SK-N-SH treated with all-trans-retinoic acid at 6 μM for 48 hours (cell line): ENCODE measurements at places on chromosomes 3 and 15.

GRCh38 chr3:110813541-110813940 is 258.1 kb upstream of the NECTIN3 start:
- no peak for ATAC-seq

DNA sequence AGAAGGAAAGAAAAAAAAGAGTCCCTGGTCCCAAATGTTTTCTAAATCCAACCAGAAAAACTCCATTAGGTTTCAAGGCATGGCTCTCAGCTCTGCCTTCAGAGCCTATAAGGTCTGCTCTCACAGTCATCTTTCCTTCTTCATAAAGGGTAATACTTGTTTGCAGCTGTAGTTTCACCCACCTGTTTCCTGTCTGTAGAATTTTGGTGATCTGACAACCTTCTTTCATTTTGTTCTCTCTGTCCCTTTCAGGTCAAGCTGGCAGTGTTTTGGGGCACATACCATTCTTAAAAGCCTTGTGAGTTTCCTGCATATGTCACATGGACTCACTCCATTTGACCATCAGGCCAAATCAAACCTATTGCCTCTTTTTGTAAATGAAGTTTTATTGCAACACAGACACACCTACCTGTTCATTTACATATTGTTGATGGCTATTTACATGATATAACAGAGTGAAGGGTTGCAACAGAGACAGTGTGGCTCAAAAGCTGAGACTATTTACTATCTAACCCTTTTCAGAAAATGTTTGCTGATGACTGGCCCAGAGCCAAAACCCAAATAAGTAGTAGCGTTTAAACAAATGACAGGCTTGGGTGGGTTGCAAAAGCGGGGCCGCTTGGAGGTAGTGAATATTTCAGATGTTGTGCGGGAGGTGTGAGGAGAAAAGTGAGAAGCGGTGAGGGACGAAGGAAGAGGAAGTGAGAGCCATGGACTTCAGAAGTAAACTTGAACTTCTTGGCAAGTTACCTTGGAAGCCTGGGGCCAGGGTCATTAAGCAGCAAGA is 292.7 kb upstream of the PROK2 start:
- ATAC-seq: no peak

- ATAC-seq: no peak
Measured at GRCh38 chr15:63931556-63931955, 97.8 kb upstream of the HERC1 start.

GRCh38 chr3:136957751-136958288 is at the start of gene IL20RB:
IL20RB (plus strand) TSS chr3:136957983; CDS start chr3:136958114, 131 bp downstream.
- ATAC-seq: no peak

DNA sequence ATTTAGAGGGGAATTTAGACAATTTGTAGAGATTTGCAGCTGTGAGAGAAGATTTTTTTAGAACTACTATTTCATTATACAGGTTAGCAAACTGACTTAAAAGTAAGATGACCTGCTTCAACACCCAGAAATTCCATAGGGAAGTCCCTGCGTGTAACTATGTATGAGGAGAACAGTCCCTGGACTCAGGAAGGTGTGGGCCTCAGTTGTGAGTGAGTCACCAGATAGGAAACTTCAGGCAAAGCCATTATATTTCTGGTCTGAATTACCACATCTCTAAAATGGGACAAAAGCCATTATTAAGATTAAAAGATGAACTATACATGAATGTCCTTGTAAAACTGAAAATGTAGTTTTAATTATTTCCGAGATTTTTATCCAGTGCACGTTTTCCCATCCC is 488.3 kb upstream of the GOLIM4 start:
- ATAC-seq: no peak

GRCh38 chr3:43132870-43133636 is 27.2 kb upstream of the POMGNT2 start:
- no peak for ATAC-seq

DNA sequence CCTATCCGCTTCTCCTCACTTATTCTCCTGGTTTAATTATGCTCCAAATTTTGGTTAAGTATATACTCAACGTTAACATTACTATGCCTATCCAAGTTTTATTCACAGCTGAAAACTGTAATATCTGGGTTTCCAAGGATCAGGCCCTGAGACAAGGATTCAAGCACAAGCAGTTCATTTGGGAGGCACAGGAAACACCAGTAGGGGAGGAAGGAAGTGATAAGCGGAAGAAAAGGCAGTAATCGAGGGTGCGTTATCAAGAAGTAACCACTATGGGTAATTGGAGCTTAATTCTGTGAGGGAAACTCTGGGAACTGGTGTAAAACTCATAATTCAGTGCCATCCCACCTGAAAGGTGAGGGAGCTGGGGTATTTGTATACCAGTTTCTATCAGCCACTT is 120.3 kb downstream of the KCNAB1 start:
- no peak for ATAC-seq

- no peak for ATAC-seq
Measured at GRCh38 chr15:83732196-83732595, 78.3 kb downstream of the ADAMTSL3 start.
